ENCODE measurements at places on chromosomes 4 and X.

DNA sequence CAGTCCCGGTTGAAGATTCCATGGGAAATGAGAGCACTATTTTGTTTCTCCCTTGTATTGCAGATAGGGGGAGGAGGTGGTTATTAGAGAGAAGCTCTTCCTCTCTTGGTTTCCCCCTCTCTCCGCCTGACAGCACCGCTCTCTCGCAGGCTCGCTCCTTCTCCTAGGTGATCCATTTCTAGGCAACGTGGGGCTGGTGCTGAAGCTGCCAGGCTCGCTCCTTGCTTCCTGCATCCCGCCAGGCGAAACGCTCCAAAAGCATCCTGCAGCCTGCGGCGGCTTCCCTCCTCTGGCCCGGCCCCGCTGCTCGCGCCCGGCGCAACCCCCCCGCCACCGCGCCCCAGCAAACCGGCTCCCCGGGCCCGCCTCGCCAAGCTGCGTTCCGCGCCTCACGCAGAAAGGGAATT is at the start of gene GRID2:
Gene GRID2, plus strand, starts transcription at position 346 of the 407 bp plus-strand sequence.
- DNase-seq: no peak

DNA sequence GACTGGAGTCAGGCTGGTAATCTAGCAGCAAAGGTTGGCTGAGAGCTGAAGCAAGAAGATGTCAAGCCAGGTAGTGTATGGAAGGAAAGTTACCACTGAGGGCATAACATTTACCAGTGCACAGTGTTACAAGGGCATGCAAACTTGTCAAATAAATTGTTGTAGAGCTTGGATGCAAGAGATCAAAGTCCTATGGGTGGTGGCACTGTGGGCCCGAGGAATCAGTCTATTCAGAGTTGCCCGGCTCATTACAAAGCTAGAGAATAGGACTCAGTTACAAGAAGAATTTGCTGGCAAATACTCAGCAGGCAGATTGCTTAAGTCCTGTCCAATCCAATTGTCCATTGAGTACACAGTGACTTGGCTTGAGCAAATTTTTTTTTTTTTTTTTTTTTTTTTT is 2043.8 kb downstream of the ARAP2 start:
- no peak for DNase-seq

GRCh38 chr4:137432446-137433311 is 99.6 kb downstream of the PCDH18 start:
- no peak for DNase-seq

GRCh38 chr4:140726776-140727500 is 29.2 kb downstream of the TBC1D9 start:
- no peak for DNase-seq

GRCh38 chr4:81505004-81505598 is 33.4 kb upstream of the RASGEF1B start:
- DNase-seq: no peak

DNA sequence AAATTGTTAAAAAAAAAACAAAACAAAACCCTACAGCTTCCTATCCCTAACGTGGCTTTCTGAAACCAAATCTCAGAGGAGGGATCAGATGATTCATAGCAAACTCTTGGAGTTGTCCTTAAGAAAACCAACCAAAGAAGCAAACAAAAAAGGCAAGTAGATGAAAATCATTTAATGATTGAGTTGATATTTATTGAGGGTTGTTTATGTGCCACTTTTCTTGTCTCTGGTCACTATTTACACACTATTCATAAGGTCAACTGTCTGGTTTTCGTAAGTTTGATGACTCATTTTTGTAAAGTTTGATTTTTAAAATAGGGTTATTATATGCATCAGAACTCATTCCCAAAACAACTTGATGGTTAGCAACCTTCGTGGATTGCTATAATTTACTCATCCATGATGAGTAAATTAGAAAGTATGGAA is 133.4 kb downstream of the UNC5C start:
- no peak for DNase-seq

DNA sequence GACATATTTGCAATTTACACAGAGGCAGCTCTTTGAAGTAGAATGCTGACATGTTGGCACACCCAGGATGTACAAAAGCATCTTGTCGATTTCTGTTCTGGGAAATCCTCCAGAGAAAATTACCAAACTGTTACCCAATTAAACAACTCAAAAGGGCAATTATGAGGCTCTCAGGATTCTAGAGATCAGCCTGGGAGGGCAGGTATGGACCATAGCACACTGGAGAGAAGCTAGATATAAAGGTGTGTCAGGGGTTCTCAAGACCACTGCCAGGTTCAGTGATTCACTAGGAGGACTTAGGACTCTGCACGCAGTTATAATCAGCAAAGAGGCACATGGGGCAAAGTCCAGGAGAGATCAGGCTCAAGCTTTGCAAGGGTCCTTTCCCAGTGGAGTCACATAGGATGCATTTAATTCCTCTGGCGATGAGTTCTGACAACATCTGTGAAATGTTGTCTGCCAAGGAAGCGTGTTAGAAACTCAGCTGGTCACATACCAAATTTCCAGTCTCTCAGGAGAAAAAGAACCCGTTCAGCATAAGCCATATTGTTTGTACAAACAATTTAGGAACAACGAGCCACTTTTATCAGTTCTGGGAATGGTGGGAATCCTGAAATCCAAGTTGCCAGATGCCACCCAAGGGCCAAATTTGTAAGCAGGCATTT is 100.8 kb downstream of the SYTL5 start:
- no peak for DNase-seq

DNA sequence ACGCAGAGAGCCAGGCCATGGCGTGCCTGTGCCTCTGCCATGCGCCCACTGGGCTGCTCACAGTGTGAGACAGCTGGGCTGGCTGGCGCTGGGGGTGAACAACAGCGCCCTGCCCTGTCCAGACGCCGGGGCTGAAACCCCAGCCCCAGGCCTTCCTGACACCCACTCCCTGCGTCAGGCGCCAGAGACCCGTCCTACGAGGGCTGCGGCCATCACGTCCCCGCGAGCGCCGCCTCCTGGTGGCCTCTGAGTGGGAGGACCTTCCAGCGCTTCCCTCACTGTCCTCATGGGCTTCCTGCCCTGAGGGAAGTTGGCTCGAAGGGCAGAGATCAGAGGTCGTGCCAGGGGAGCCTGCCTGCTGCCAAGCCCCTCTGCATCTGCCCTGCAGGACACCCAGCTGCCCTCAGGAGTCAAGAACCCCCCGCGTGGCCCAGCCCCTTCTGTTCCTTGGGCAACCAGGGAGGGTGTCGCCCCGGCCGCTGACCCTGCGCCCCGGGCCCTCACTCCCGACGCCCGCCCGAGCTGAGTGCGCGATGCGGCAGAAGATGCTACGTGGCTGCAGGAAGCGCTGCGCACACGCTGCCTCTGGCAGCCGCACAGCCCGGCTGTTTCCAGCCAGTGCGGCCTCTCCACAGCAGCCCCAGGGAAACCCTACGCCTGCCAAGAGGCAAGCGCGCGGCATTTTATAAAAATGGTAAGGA is 16.2 kb downstream of the NELFA start:
- DNase-seq: no peak

- DNase-seq: no peak
Measured at GRCh38 chrX:82232679-82233078, 1030.8 kb downstream of the SH3BGRL start.

DNA sequence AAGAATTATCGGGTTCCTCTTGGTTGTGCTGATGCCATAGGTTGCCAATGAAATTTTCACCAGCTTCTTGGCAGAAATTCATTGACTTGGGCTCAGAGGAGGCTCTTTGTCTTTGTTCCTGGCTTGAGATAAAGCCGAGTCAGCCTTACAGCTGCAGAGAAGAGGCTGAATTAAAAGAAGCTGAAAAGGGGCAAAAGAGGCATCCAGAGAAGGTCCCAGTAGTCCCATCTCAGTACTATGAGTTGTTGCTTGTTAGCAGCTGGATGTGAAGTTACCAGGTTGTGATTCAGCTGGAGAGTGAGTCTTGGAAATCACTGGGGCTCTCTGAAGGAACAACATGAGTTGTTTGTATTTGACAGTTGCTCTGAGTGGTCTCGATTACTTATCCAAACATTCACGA is 59.7 kb downstream of the SMAD1 start:
- no peak for DNase-seq

- no peak for DNase-seq
Measured at GRCh38 chrX:151714362-151714761, 1.5 kb upstream of the FATE1 start.

- DNase-seq: no peak
Measured at GRCh38 chr4:47617607-47618006, 132.5 kb downstream of the ATP10D start.

DNA sequence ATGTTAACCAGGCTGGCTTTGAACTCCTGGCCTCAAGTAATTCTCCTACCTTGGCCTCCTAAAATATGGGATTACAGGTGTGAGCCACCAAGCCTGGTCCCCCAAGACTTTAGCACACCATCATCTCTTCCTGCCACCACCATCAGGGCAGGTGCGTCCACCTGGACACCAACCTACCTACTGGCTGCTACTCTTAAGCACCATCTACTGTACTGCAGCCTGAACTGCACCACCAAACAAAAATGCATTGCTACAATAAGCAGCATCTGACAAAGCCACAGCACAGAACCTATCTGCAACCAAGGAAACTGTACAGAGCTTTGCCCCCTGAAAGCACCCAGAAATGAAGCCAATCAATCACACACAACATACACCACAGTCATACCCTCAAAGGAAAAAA is 139.7 kb downstream of the EFHC2 start:
- no peak for DNase-seq

GRCh38 chr4:52726826-52727580 is 24.2 kb downstream of the ERVMER34-1 start:
- no peak for DNase-seq

- no peak for DNase-seq
Measured at GRCh38 chr4:74934888-74935287, 2.0 kb downstream of the PARM1 start.

GRCh38 chr4:41156574-41156973 is 57.8 kb downstream of the APBB2 start:
- no peak for DNase-seq

- no peak for DNase-seq
Measured at GRCh38 chr4:75821966-75822365, 80.3 kb downstream of the PPEF2 start.

DNA sequence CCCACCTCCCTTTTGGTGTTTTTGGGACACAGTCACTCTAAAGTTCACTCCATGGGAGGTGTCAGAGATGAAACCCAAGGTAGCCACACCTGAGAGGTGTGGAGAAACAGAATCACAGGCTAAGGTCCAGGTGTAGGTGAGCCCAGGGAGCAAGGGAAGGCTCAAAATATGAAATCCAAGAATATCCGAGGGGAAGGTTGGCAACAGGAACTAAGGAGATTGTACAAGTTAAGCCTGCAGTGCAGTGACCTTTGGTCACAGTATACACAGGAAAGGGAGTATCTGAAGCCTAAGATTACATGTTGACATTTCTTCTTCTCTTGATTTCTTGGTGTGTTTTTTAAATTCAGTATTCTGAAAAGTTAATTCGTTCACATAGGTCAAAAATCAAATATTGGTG is 46.5 kb downstream of the PHF8 start:
- DNase-seq: no peak

DNA sequence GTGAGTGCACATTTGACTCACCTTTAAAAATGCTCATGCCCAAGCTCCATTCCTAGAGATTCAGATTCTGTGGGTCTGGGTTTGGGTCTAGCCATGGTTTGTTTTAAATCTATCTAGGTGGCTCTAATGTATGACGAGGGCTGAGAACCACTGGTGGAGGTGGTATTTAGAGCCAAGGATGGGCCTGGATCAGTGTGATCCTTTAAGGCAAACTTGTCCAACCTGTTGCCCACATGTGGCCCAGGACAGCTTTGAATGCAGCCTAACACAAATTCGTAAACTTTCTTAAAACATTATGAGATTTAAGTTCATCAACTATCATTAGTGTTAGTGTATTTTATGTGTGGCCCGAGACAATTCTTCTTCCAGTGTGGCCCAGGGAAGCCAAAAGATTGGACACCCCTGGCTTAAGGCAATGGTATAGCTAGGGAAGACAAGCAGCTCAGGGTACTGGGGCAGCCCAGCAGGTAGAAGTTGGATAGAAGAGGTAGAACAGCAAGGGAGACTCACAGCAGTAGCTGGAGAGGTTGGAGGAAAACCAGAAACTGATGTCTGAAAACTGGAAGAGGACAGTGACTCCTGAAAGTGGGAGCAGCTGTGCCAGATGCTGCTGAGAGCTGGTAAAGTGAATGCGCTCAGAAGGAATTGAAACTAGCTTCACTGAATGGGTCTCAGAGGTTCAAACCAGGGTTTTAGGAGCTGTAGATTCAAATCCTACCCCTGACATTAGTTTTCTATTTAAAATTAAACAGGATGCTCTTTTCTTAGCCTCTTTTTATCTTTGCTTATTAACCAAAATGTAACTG is 18.2 kb downstream of the ADD1 start:
- no peak for DNase-seq

DNA sequence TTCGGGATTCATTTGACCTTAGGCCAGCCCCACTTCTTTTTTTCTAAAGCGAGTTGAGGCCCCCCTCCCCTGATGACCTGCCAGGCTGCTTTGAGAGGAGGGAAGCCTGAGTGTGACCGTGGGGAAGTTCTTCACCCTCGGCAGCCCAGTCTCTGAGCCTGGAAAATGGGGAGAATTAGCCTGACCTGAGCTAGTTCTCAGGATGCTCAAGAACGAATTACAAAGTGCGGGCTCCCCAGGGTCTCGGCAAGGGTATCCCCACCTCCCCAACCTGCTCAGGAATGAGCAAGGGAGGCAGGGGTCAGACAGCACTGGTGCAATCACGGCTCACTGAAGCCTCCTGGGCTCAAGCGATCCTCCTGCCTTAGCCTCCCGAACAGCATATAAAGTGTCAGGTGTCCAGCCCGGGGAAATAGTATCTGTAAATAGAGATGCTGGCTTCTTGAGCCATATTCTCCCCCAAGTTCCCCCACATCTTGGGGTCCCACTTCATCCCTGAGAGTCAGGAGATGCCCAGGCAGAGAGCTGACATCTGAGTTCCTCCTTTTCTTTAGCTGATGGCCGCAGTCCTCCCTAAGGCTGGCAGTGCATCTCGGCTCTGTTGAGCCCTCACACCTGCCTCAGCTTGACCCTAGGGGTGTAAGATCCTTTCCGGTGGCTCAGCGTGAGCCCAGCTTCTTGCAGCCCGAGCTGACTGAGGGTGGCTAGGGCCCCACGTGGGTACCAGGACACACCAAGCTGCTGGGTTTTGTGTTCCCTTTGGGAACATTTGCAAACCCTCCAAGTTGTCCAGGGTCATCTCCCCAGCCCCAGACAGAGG is 1.6 kb downstream of the DUSP9 start:
- DNase-seq: no peak

Measured in NCI-H2081 treated with DMSO at 0.1 percent for 48 hours (cell line).